Erythroblast (primary cell): ENCODE measurements at places on chromosomes 7 and 10.

- peak; percentile 69 for DNase-seq
Measured at GRCh38 chr7:105068886-105069285, 54.9 kb downstream of the KMT2E start.

- no peak for DNase-seq
Measured at GRCh38 chr7:17725821-17726220, 214.5 kb downstream of the SNX13 start.

DNA sequence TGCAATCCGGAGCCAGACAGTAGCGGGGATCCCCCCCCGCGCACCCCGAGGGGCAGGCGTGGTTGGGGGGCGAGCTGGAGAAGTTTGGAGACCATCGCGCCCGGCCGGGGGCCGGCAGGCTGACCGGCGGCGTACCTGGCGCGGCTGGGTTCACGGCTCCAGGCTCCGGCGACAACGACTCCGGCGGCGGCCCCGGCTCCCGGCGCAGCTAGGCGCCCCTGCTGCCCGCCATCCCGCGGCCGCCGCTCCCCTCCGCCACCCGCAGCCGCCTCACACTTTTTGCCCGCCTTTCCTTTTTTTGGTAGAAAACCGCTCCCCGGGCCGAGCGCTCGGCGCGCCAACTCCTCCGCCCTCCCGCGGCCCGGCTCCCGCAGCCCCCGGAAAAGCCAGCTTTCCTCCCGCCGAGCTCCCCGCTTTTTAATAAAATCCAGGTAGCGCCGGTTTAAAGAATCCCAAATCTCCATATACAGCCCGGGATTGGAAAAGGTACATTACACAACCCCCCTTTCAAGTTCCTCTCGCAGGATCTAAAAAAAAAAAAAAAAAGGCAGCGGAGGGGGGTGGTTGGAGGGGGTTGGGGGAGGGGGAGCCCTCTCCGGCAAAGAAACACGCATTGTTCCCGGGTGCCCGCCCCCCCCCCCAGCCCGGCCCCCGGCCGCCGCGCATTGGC is at the start of gene TNRC18:
Gene TNRC18, minus strand, starts transcription at position 529 of the 670 bp plus-strand sequence. CDS start 2,588 bp downstream, outside the sequence.
- peak; percentile 74 for DNase-seq

DNA sequence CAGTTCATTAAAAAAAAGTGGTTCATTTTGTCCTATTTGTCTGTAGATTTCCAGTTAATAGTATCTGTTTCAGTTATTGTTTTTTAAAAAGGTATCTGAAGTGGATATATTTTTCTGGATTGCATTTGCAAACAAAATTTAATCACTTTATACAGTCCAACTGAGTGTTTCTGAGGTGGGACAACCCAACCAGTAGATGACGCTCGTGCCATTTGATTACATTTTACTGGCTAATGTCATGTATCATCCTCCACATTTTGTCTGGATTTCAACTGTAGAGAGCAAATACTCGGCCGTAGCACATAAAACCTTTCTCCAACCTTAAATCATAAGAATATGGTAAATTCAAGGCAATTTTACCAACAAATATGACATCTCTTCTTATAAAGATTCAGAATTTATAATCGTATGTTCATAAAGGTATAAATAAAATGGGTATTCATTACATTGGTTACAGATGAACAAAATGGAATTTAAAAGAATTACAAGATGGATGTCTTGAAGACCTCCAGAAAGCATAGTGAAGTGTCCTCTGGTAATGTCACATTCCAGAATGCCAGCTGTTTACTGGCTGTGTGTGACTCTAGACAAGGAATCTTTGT is 789.0 kb downstream of the PHTF2 start:
- DNase-seq = no peak

DNA sequence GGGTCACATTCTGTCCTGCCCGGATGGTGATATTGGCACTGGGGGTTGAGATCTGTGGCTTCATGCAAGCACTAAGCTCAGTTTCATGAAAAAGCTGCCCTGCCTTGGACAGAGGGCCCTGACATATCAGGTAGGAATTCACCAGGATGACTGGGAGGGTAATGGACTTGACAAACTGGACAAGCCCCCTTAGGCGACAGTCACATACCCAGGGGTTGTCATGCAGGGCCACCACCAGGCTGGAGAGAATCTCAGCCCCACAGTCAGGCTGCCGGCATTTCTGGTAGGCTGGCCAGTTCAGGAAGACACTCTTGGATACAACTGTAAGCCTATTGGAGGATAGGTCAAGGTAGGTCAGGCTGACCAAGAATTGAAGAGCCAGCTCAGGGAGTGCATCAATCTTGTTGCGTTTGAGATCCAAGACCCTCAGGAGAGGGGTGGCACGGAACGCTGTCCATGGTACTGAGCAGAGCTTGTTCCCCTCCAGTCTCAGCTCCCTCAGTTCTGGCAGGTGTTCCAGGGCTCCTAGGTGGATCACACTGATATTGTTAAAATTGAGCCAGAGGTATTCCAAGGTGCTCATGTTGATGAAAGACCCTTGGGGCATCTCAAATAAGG is 824 bp downstream of the LRIT2 start:
- no peak for DNase-seq

- DNase-seq = peak; percentile 64
Measured at GRCh38 chr10:13717936-13718772, 131.4 kb downstream of the PRPF18 start.

DNA sequence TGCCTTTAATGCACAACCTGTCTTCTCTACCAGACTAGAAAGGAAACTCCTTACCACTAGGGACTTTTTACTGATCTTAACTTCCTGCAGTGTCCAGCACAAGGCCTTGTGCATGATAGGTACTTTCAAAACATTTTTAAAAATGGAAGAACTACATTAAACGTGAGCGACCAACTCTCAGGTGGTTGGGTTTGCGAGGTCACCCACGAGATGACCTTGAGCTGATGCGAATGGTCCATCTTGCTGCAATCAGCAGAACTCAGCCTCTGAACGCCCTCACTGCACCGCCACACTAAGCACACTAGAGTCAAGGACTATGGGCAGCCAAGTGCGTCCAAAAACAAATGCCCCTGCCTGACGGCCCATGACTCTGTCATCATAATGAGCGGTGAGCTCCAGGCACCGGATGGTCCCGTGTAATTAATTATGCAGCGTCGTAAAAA is 34.9 kb upstream of the PTF1A start:
- DNase-seq = no peak

GRCh38 chr10:14917827-14918226 is 36.1 kb downstream of the DCLRE1C start:
- DNase-seq = no peak

DNA sequence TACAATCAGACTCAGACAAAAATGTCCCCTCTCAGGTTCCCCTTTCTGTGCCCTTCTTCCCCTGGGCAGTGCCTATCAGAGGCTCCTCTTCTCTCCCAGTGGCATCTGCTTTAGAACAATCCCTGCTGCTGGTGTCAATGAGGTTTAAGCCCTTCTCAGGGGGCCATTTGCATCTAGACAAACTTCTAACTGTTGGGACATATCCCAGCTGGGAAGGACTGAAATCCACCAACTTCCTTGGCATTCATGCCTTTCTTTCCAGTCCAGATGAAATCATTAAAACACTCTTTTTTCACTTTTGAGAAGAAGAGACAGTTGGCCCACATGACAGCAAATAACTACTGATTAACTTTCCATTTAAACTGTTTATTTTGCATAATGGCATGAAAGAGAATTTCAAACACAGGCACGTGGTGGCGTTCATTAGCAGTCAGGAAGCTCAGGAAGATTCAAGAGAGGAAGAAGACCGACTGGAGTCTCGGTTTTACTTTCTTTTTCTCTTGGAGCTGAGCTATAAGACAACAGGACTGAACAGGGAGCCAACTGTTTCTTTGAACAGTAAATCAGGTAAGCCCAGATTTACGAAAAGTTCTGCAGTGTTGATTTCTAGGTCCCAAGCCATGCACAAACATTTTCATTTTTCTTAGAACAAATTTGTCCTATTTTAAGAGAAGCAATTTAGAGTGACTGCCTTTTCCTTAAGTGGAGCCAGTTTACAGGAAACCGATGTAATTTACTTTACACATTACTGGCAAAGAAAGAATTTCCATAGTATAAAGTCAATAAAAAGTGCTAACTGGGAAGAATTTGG is at the start of gene GIMAP2:
Gene GIMAP2, plus strand, starts transcription at position 488 of the 811 bp plus-strand sequence. CDS start 1,354 bp downstream, outside the sequence.
- no peak for DNase-seq

- no peak for DNase-seq
Measured at GRCh38 chr10:131071721-131072120, 239.8 kb downstream of the TCERG1L start.

DNA sequence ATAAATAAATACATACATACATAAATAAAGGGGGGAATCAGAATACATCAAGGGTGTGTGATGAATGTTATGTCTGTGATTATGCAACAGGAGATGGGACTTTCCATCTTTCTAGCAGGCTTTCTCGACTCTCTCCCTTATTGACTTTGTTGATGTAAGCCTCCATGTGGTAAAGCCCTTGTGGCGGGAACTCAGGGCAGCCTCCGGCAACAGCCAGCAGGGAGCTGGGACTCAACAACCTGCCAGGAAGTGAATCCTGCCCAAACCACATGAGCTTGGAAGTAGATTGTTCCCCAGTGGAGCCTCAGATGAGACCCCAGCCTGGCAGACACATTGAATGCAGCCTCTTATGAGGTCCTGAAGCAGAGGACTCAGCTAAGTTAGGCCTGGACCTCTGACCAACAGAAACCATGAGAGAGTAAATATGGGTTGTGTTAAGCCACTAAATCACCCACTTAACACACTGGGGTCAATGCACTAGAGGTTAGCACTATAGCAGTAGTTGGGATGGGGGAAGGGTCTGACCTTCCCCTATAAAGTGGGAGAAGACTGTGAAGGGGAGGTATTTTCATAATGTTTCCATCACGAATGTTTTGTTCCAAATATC is 104.0 kb downstream of the JCAD start:
- DNase-seq = no peak
